ENCODE measurements at places on chromosomes 1 and 21. TPM values are rescaled to one million over a fixed set of nuclear protein-coding genes. Genes with fewer than 3 reads are reported as not detected.

The TRAPPC10 gene
- total RNA-seq = 48.1 TPM

The LRRC71 gene
- total RNA-seq = not detected

The ZBTB8B gene
- total RNA-seq = not detected

The MIXL1 gene
- not detected for total RNA-seq

The DUSP12 gene
- 45.1 TPM for total RNA-seq

The OR2L5 gene
- not detected for total RNA-seq

The MXRA8 gene
- total RNA-seq = 0.41 TPM

The CFHR4 gene
- total RNA-seq = not detected

The GSTM3 gene
- total RNA-seq = 21.6 TPM

The KCNT2 gene
- not detected for total RNA-seq

The HEYL gene
- total RNA-seq = 0.08 TPM

The CASQ2 gene
- total RNA-seq = not detected

Measured in activated T-cell treated with anti-CD3 and anti-CD28 coated beads, Interleukin-2, amount 50 U/mL, for 4 hours (primary cell).